ENCODE measurements at places on chromosomes 1 and 21.

DNA sequence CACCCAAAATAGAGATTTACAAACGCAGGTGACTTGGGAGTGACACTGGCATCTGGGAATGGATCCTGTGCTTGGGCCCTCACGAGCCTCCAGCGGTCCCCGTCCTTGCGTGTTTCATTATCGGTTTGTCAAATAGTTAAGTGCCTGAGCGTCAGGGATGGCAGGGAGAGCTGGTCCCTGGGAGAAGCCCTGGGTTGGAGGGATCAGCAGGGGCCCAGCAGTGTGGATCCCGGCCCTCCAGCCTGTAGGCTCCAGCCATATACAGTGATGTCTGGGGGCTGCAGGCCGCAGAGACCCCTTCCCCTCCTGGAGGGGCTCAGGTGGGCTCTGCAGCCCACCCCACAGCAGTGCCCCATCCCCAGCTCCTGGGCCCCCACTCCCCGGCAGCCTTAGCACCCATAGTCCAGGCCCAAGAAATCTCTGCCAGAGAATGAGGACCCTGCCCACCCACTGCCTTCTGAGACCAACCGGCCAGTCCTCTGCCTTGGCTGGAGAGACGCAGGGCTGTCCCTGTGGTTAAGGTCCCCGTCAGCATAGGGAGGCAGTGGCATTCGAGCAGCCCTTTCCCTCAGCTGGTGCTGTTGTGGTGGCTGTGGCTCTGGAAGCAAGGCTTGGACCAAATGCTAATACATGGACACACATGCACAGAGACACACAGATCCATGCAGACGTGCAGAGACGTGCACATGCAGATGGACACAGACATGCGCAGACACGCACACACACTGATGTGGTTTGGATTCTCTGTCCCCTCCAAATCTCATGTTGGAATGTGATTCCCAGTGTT is 2.4 kb upstream of the SLC19A1 start:
- no peak for DNase-seq

DNA sequence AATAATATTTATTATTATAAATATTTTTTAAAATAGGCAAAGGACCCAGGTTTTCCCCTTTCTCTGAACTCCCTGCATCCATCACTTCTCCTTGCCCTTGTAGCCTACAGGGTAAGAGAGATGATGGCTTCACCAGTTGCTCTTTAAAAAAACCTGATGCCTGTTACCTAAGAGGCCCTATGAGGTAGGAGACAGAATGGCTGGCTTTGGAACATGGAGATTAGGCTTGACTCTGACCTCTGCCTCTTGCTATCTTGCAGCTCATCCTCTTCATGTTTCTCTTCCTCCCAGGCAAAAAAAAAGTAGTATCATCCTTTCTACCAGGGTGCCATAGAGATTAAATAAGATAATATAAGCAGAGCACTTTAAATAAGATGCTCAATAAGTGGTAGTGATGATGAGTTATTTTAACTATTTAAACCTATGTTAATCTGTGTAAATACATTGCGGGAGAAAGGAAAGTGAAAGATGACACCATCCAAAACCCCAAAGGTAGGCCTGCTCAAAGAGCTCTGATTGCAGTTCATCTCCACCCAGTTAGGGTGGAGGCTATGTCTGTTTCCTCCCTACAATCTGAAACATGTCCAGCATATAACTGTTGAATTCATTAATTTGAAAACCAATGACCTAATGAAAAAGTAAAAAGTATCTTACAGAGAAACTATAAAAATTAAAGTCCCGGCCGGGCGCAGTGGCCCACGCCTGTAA is 51.8 kb downstream of the RGS2 start:
- no peak for DNase-seq

- no peak for DNase-seq
Observed at GRCh38 chr1:217369271-217369981, 261.5 kb downstream of the GPATCH2 start.

GRCh38 chr1:12163210-12163609 is 3.6 kb upstream of the TNFRSF1B start:
- DNase-seq, result no peak

GRCh38 chr1:18132022-18132710 is 24.6 kb downstream of the IGSF21 start:
- DNase-seq, result no peak

DNA sequence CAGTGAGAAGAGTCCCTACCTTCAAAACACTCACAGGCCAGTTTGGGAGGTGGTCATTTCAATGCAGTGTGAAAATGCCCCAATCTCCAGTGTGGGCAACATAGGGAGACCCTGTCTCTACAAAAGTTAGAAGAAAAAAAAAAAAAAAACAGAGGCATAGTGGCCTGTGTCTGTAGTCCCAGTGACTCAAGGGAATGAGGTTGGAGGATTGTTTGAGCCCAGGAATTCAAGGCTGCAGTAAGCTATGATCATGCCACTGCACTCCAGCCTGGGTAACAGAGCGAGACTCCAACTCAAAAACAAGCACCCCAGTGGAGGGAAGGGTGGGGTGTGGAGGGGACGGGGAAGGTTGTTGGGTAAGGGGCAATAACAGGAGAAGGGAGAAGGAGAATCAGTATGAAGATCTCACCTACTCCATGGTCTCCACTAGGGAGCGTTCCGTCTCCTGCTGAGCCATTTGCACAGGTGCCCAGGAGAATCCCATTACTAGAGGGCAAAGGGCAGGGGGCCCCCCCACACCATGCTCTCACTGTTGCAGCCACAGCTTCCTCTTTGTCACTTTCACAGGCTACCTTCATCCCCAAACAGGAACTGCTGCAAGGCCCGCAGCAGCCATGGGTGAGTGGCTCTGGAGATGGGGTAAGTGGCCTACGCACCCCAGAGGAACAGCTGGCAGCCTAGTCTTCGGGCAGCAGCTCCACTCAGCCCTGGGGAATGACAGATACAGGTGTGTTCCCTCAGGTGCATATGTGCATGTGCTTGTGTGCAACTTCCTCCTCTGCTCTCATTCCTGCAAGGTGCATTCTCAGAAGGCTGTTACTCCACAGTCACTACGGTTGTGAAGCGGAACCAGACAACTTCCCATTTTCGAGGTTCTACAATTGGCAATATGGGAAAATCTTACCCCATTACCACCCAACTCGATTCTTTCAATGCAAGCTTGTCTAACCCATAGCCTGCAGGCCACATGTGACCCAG is 87.9 kb upstream of the LYST start:
- DNase-seq, result no peak

DNA sequence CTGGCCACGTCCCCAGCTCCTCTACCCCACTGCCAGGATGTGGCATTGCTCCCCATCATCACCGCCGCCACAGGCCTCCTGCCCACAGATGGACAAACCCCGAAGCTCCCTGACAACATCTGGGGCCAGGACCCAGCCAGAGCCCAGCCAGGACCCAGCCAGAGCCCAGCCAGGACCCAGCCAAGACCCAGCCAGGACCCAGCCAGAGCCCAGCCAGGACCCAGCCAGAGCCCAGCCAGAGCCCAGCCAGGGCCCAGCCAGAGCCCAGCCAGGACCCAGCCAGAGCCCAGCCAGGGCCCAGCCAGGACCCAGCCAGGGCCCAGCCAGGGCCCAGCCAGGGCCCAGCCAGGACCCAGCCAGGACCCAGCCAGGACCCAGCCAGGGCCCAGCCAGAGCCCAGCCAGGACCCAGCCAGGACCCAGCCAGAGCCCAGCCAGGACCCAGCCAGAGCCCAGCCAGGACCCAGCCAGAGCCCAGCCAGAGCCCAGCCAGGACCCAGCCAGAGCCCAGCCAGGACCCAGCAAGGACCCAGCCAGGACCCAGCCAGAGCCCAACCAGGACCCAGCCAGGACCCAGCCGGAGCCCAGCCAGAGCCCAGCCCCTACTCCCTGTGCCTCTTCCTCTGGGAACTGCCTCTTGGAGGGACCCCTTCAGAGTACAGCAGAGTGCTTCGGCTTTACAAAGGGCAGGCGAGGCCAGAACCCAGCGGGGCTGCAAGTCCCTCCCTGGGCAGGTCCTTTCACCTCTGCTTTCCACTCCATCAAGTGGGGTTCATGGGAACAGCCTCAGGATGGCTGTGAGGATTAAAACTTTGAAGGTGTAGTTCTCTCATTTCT is 43.7 kb downstream of the DISP3 start:
- no peak for DNase-seq

- no peak for DNase-seq
Observed at GRCh38 chr1:208154679-208155642, 89.2 kb downstream of the PLXNA2 start.

DNA sequence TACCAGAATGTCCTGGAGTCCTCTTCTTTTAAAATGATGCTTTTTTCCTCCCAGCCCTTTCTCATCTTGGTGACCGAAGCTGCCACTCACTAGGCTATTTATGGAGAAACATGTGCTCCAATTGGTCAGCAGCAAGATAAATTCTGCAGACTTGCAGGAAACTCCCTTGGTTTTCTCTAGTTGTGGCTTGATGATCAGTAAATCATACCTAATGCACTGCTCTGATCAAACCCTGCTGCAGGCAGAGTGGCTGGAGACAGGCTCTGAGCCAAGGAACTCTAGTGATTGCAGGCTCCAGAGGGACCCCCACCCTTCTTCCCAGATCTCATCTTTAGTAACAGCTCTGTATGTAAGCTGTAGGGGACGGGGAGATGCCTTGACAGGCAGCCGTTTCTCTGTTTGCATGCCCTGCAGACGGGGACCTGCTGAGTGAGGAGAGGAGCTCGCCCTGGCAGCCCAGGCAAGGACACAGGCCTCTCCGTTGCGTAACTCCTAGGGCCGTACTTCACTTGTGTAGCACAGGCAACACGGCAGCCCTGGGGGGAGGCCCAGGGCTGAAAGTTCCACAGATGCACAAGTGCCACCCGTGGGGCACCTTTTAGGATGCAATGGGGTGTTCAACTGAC is 14.5 kb downstream of the SLC6A17 start:
- DNase-seq, result no peak

- DNase-seq, result no peak
Observed at GRCh38 chr1:31549809-31550620, 26.3 kb upstream of the TINAGL1 start.

DNA sequence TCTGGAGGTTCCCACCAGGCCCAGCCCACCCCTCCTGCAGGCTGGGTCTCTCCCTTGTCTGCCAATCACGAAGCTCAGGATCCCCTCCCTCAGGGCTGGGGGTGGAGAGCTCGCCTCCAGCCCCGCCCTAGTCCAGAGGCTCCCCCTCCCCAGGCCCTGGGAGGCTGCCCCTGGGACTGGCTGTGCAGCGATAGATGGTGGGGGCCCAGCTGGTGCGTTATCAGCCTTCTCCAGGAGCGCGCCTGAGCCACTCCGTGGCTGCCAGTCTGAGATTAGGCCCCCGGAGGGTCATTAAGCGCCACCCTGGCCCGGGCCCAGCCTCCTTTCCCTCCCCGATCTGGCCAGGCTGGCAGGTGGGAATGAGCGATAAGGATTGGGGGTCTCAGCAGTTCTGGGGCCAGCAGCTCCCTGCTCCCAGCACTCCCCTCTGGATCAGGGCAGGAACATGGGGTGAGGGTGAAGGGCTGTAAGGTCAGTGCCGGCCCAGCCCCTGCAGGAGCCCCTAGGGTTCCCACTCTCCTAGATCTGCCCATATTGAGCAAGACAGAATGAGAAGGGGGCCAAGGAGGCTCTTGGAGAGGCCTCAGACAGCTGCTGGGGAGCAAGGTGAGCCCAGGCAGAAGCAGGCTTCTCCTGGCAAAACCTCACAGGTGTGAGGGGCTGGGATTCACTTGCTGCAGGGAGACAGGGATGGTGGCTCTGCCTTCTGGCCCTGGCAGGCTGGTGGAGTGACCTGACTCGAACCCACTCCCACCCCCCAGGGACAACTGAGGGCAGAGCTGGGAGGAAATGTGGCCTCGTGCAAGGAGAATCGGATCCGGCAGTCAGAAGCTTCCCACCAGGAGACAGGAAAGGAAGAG is 8.5 kb downstream of the PDZK1IP1 start:
- no peak for DNase-seq

DNA sequence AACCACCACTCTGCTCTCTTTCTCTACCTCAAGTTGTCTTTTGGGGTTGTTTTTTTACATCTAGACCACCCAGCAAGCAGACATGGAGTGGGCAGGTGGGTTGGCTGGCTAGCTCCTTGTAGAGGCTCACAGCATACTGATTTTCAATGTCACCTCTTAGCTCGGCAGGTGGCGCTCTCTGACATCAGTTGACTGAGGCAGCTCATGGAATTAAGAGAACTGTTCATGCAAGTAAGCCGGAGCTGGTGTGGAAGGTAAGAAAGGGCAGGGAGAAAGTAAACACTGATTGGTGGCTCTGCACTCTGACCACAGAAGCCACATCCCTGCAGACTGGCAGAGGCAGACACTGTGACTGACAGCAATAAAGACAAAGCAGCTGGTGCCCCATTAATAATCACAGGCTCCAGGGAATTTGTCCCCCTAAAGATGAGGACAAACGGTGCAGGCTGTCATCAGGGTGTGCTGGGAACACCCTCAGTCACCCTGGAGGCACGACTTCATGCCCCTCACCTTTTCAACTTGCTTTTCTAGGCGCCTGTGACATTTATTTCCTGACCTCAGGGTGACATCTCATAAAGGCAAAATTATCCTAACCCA is 226.8 kb downstream of the LMX1A start:
- DNase-seq, result no peak

DNA sequence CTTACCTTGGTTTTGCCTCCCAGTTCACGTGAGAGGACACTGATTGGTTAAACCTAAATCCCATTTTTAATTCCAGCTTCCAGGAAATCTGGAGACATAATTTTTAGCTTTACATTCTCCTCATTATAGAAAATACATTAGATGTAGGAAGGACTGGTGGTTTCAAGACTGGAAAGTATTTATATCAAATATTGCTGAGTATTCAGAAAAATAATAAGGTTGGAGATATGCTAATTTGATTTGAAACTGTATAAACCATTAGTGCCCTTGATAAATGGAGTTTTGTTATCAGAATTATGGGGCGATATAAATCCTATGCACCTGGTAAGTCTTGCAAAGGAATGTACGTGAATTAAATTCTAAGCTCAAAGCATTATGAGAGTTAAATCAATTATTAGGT is 218.0 kb upstream of the ADGRL4 start:
- DNase-seq, result no peak

- no peak for DNase-seq
Observed at GRCh38 chr1:154772606-154773506, 97.2 kb downstream of the KCNN3 start.
